ENCODE measurements at places on chromosomes 6 and 20.

DNA sequence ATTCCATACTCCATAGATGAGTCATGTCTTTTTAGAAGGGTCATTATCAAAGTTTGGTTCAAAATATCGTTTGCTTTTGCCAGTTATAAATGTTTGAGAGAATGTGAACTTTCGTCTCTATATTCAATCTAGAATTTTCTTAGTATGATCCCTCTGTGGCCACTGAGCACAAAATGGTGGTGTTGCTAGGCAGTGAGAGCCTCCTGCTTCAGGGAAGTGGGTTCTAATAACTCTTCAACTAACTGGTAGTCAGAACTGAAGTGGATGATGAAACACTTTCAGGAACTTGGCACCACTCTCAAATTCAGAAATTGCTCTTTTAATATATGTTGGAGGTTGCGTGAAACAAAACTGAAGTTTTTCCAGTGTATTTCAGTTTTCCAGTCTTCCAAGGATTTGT, 125.0 kb upstream of the DOK5 start:
- DNase-seq = no peak

GRCh38 chr20:18056174-18057100, 1.3 kb downstream of the OVOL2 start:
- peak; percentile 20 for DNase-seq

GRCh38 chr20:48241482-48241881, 456.2 kb upstream of the SULF2 start:
- DNase-seq = no peak

- DNase-seq = no peak
Measured at GRCh38 chr6:32920715-32921114, 20.1 kb downstream of the HLA-DMB start.

- DNase-seq = no peak
Measured at GRCh38 chr20:6711951-6712649, 55.4 kb upstream of the BMP2 start.

GRCh38 chr6:134557509-134557908, 239.6 kb upstream of the SGK1 start:
- no peak for DNase-seq

- peak; percentile 51 for DNase-seq
Measured at GRCh38 chr6:158377860-158378259, 65.6 kb downstream of the TULP4 start.

GRCh38 chr6:122853259-122853995, 64.4 kb downstream of the SMPDL3A start:
- no peak for DNase-seq

Data from tongue (tissue), 3 donors.